Inflammatory macrophage (primary cell): ENCODE measurements at places on chromosomes 6 and 20.

DNA sequence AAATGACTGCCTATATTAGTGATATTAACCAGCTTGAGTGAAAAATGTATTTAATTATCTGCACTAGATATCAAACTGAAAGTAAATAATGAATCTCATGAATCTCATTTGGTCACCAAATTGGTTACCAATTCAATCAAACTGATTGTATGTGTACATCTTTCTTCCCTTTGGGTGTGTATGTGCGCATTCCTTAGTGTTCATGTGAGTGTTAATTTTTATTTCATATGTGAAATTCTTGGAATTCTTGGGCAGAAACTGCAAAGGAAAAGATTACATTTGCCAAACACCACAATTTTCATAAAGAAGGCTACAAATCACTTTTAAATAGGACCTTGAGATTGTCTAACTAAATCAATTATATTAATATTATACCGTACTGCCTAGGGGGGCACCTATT is 648.4 kb upstream of the MARCKS start:
- DNase-seq = no peak

- DNase-seq = no peak
Measured at GRCh38 chr6:4676016-4676415, 100.2 kb upstream of the CDYL start.

DNA sequence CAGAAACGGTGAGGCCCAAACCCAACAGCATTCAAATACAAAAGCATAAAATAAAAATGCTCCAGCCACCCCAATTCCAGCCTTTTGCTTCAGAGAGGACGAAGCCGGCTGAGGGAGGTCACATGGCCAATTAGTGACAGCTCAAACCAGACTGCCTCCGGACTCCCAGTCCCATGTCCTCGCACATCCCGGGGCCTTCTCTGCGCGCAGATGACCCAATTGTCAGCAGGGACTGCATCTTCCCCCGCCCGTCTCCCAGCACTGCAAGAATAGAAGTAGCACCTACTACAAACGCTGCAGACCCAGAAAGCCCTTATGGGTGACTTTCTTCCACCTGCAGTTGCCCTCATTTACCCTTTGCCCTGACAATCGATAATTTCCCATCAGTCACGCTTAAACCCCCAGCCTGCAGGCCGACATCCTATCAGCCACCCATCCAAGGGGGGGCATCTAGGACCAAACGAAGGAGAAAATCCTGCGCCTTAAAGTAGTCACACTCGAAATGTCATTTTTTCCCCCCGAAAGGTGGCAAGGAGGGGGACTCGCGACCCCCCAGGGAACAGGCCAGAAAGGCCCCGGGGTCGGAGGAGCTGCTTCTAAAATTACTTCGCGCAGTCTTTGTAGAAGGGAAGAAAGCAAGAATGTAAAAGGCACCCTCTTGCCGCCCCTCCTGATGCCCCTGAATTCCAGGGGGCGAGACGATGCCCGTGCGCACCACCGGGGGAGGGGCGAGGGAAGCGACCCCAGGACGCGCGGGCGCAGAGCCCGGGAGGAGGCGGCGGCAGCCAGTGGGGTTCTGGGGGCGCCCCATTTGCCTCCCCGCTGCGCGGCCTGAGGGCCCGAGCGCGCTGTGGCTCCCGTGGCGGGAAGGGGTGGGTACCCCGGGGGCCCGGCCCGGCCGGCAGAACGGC is 792 bp downstream of the SLC23A2 start:
- peak; percentile 79 for DNase-seq

- DNase-seq = no peak
Measured at GRCh38 chr6:116763906-116764628, 1.5 kb downstream of the FAM162B start.

DNA sequence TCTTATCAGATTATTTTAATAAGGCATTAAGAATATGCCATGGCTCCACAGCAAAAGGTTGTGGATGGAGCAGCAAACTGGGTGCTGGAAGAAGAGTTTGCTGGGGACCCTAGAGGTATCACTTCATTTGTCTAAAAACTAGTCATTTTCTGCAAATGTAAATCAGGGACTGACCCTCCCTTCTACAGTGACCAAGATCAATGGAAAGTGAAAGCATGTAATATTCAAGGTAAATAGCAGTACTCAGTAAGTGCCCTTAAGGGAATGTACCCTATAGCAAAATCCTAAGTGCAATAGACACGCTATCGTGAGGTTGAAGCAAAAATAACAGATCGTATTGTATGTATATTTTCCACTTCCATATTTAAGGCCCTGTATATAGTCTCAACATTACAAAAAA is 38.7 kb downstream of the TRDN start:
- no peak for DNase-seq

GRCh38 chr6:128630213-128630612 is 109.8 kb upstream of the PTPRK start:
- no peak for DNase-seq

GRCh38 chr6:35262596-35262995 is 3.1 kb downstream of the ZNF76 start:
- no peak for DNase-seq

- peak; percentile 21 for DNase-seq
Measured at GRCh38 chr6:53673162-53673727, 7.7 kb upstream of the KLHL31 start.

GRCh38 chr6:166996406-166996805 is 2.8 kb upstream of the CEP43 start:
- DNase-seq = peak; percentile 27

- DNase-seq = peak; percentile 40
Measured at GRCh38 chr6:119145111-119145510, 66.6 kb upstream of the FAM184A start.

DNA sequence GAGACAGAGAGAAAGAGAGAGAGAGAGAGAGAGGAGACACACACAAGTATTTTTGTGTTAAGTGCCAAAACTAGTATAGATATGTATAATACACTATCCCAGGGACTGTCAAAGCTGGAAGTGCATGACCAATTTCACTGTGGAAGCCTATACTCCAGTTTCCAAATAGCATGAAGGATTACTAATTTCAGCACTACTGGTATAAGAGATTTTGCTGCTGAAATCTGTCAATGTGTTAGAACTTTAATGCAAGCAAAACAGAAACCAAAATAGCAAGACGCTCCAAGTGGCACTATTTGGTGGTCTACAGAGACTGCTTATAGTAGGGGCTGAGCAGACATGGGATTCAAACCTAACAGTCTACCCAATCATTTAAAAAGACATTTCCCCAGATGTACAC is 284.8 kb downstream of the BTBD9 start:
- DNase-seq = no peak
